Hepatocyte (in vitro differentiated cells): ENCODE measurements at places on chromosomes 5 and 9.
A peak's percentile ranks its signal among the peaks of the same experiment; 100 is the strongest.

- H3K36me3 ChIP-seq, result no peaks in the 10 kb centered on the region
- DNase-seq, result no peak
- H3K4me3 ChIP-seq, result no peak overlapping the region
- H3K27me3 ChIP-seq, result no peaks in the 10 kb centered on the region
- no peaks in the 10 kb centered on the region for H3K4me1 ChIP-seq
Measured at GRCh38 chr5:169740435-169740834, 103.4 kb downstream of the DOCK2 start.

DNA sequence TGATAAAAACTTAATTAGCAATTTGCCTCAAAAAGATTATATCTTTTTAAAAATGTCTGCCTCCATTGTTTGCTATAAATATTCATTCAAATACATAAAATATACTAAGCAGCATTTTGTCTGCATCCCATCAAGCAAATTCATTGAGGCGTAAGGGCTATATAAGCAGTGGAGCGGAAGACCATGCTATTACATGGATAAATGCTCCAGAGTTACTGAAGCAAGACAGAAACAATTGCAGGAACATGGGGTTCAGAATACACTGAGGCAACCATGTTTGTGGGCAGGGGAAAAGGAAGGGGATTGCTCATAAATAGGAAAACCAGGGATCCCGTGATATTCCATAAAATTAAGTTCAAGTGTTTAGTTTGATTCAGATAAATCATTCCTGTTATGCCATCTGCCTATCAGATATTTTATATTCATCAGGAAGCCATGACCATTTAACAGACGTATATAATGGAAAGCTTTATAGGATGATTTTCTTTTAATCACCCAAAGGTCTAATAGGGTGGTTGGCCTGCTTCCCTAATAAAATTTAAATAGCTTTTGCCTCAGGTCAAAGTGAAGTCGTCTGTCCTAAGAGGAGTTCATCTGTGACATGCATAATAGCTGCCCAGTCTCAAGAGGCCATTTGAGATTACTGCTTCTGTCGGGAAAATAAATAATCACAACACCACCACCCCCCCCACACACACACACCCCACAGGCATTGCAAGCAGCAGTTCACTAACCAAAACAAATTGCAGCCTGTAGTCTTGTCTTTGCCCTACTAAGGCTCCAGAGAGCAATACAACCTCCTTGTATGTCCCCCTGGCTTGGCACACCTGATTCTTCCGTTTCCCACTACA lies 105.2 kb downstream of the RASEF start:
- no peaks in the 10 kb centered on the region for H3K27me3 ChIP-seq
- no peak overlapping the region for H3K4me3 ChIP-seq
- no peak overlapping the region for H3K27ac ChIP-seq

GRCh38 chr9:128142061-128142460 lies 7.2 kb upstream of the LCN2 start:
- no peak overlapping the region for H3K4me3 ChIP-seq
- H3K4me1 ChIP-seq, result no peaks in the 10 kb centered on the region
- H3K27ac ChIP-seq, result no peak overlapping the region

- H3K4me3 ChIP-seq, result no peak overlapping the region
- H3K4me1 ChIP-seq, result peaks cover 8% of the 10 kb centered on the region
- no peak for DNase-seq
- H3K36me3 ChIP-seq, result no peaks in the 10 kb centered on the region
Measured at GRCh38 chr9:134173127-134174072, 9.0 kb upstream of the RNU6ATAC start.

DNA sequence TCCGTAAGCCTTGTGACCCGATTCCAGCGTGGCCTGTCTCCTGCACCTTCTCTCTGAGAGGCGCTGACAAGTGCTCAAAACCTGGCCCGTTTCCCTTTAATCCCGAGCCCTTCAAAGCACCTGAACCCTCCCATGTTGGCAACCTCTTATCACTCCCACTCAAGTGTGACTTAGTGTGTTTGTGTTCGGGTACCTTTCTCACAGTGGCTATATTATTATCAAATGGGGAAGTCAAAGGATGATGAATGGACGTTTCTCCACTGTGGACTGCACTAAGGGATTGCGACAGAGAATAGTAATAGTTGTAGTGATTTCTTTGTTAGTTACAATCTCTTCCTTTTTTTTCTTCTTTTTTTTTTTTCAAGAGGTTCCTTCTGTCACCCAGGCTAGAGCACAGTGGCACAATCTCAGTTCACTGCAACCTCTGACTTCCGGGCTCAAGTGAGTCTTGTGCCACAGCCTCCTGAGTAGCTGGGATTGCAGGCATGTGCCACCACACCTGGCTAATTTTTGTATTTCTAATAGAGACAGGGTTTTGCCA lies 65.4 kb upstream of the TNFSF8 start:
- H3K4me1 ChIP-seq, result no peaks in the 10 kb centered on the region
- DNase-seq, result no peak
- no peaks in the 10 kb centered on the region for H3K36me3 ChIP-seq
- no peak overlapping the region for H3K27ac ChIP-seq
- H3K4me3 ChIP-seq, result no peak overlapping the region

DNA sequence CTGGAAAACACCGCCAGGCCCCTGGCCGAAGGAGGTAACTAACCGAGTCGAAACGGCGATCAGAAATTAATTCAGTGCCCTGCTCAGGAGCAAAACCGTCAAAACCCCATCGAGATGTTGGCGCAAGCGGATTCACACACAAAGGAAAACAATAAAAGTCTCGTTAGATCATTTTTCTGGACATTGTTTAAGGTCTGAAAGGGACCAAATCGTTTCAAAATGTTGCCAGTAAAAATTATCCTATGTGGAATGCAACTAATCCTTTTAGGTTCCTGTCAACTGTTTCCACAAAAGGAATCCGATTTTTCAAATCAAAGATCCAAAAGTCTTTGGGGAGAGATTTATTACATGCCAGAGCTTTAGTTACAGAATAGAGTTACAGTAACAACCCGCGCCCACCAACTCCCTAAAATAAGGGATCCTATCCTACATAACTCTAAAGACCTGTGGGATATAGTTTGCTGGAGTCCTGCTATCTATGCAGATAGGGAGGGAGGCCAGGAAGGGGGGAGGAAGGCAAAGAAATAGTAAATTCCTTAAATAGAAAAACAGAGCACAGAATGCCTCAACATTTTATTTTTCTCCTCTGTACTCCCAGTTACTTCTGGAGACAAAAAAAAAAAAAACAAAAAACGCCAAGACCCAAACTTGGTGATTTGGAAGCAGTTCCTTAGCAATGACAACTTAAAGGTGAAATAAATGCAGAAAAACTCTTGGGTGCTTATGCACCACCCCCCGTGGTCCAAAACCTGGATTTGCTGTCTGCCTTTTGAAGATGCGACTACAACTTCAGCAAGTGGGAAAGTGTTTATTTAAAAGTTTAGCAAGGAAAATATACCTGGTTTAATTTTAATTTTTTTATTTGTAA lies 10.6 kb downstream of the FOXD1 start:
- no peak overlapping the region for H3K27ac ChIP-seq
- DNase-seq, result no peak
- H3K4me1 ChIP-seq, result peaks cover 18% of the 10 kb centered on the region
- H3K4me3 ChIP-seq, result peak overlapping the region; percentile 33

DNA sequence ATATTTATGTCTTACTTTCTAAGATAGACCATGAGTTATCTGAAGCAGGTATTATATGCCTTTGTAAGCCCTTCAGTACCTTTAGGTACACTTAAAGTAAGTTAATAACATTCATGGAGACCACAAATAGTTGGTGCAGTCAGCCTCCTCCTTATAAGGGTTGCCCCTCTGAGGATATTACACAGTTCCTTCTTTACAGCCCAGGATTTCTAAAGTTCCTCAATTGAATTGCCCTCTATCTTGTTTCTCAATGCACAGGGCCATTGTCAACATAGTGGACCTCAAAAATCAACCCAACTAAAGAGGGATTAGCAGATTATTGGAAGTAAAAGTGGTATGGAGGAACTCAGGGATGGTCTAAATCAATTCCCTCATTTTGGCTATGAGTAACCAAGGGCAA lies 50.3 kb downstream of the HMHB1 start:
- DNase-seq, result no peak
- no peaks in the 10 kb centered on the region for H3K4me1 ChIP-seq
- H3K36me3 ChIP-seq, result no peaks in the 10 kb centered on the region
- H3K4me3 ChIP-seq, result no peak overlapping the region

GRCh38 chr5:112217843-112218579 lies 201.1 kb downstream of the EPB41L4A start:
- H3K4me3 ChIP-seq, result no peak overlapping the region
- no peaks in the 10 kb centered on the region for H3K27me3 ChIP-seq
- H3K36me3 ChIP-seq, result no peaks in the 10 kb centered on the region
- H3K4me1 ChIP-seq, result peaks cover 15% of the 10 kb centered on the region
- no peak for DNase-seq

- no peak for DNase-seq
- no peaks in the 10 kb centered on the region for H3K4me1 ChIP-seq
Measured at GRCh38 chr9:111527347-111527746, 2.4 kb downstream of the ZNF483 start.

GRCh38 chr9:128762671-128763449 lies 8.9 kb downstream of the ZER1 start:
- H3K4me1 ChIP-seq, result no peaks in the 10 kb centered on the region
- H3K27ac ChIP-seq, result no peak overlapping the region
- no peak for DNase-seq
- no peaks in the 10 kb centered on the region for H3K27me3 ChIP-seq

DNA sequence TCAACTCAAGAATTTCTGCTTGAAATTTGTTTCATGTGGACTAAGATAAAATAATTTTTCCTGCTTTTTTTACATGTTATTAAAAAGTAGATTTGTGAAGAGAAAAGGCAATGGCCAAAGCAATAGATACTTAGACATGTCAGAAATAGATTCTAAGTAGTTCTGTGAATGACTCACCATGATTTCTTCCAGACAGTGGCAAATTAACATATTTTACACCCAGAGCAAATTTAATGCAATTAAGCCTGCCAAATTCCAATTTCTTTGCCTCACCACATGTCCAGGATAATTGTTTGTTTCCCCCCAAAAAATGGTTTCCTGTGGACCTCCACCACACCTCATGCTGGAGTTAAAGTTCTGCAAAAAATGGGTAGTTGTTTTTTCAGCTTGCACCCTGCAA lies 651.4 kb downstream of the CETN3 start:
- H3K27me3 ChIP-seq, result no peaks in the 10 kb centered on the region
- no peak for DNase-seq
- H3K4me1 ChIP-seq, result no peaks in the 10 kb centered on the region
- no peak overlapping the region for H3K27ac ChIP-seq
- H3K36me3 ChIP-seq, result no peaks in the 10 kb centered on the region

- no peak for DNase-seq
- H3K4me1 ChIP-seq, result no peaks in the 10 kb centered on the region
- H3K27me3 ChIP-seq, result no peaks in the 10 kb centered on the region
Measured at GRCh38 chr5:109888989-109889388, 199.3 kb downstream of the MAN2A1 start.

DNA sequence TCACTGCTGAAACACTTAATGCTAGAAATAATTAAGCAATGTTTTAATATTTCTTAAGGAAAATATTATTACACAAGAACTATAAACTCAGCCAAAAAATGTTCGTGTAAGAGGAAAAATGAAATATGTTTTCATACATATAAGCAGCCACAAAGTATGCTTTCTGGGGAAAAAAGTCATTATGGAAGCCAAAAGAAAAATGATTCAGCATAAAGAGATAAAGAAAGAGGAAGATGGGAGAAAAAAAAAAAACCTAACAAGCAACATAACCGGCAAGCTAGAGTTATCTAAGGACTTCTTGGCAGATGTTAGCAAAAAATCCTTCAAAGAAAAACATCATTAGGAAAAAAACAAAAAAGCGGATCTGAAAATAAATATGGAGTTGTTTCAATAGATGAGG lies 179.1 kb downstream of the MUSK start:
- H3K4me1 ChIP-seq, result no peaks in the 10 kb centered on the region
- no peaks in the 10 kb centered on the region for H3K36me3 ChIP-seq
- H3K4me3 ChIP-seq, result no peak overlapping the region
- no peaks in the 10 kb centered on the region for H3K27me3 ChIP-seq
- H3K27ac ChIP-seq, result no peak overlapping the region
- no peak for DNase-seq

- no peaks in the 10 kb centered on the region for H3K27me3 ChIP-seq
- no peak overlapping the region for H3K4me3 ChIP-seq
- H3K27ac ChIP-seq, result no peak overlapping the region
- no peak for DNase-seq
- H3K4me1 ChIP-seq, result no peaks in the 10 kb centered on the region
Measured at GRCh38 chr5:3361811-3362605, 233.6 kb upstream of the IRX1 start.

DNA sequence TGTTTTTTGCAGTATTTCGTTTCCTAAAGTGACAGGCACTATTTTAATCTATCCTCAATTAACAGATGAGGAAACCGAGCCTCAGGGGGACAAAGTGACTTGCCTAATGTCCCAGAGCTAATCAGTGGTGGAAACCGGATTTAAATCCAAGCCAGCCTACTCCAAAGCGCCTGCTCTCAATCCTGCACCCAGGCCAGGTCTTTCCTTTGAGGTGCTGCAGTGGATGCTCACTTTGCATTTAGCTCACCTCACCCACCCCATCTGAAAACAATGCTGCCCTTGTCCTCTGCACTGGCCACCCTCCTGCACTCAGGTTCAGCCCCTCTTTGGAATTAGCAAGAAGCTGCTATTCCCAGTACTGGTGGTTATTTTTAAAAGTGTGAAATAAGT lies 16.0 kb downstream of the ANGPTL2 start:
- H3K4me3 ChIP-seq, result no peak overlapping the region
- no peak overlapping the region for H3K27ac ChIP-seq
- H3K4me1 ChIP-seq, result no peaks in the 10 kb centered on the region

- no peaks in the 10 kb centered on the region for H3K36me3 ChIP-seq
- DNase-seq, result no peak
- no peaks in the 10 kb centered on the region for H3K27me3 ChIP-seq
Measured at GRCh38 chr9:27497883-27498417, 26.1 kb upstream of the IFNK start.

DNA sequence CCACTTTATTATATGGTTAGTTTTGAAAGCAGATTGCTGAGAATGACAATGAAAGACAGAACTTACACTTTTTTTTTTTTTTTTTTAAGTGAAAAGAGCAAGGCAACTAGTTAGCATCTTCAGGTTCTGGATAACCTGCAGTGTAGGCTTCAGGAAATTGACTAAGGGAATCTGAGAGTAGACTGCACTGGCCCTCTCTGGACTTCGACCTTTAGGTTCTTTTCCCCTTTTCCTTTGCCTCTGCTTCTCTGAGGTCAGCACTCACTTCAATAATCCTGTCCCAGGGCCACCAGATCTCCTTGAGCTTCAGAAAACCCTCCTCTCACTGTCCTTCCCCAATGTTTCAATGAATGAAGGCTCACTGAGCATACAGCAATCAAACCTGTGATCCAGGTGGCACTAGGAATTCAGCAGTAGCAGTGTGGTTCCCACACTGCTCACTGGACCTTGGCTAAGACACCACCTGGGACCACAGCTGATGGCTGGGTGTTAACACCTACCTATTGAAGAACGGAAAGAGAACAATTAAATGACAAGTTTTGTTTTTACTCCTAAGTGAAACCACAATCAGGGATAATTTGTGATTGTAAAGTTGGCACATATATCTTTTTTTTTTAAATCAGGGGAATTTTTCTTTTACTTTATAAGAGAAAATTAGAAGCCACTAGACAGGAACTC lies 85.8 kb upstream of the IL6ST start:
- peak overlapping the region; percentile 28 for H3K27ac ChIP-seq
- H3K36me3 ChIP-seq, result no peaks in the 10 kb centered on the region
- H3K4me1 ChIP-seq, result no peaks in the 10 kb centered on the region
- H3K4me3 ChIP-seq, result no peak overlapping the region
- H3K27me3 ChIP-seq, result no peaks in the 10 kb centered on the region
- no peak for DNase-seq
